Activated CD8-positive, alpha-beta memory T cell treated with anti-CD3 and anti-CD28 coated beads for 1 hour (primary cell): ENCODE measurements at places on chromosomes 5 and 9.

- no peak for DNase-seq
Observed at GRCh38 chr5:45578270-45578669, 117.9 kb downstream of the HCN1 start.

GRCh38 chr5:168023191-168023590 is 268.3 kb upstream of the WWC1 start:
- DNase-seq = no peak

GRCh38 chr9:122379340-122379739 is 8.5 kb downstream of the PTGS1 start:
- DNase-seq = no peak

- DNase-seq = no peak
Observed at GRCh38 chr5:160317434-160317833, 5.1 kb upstream of the CCNJL start.

DNA sequence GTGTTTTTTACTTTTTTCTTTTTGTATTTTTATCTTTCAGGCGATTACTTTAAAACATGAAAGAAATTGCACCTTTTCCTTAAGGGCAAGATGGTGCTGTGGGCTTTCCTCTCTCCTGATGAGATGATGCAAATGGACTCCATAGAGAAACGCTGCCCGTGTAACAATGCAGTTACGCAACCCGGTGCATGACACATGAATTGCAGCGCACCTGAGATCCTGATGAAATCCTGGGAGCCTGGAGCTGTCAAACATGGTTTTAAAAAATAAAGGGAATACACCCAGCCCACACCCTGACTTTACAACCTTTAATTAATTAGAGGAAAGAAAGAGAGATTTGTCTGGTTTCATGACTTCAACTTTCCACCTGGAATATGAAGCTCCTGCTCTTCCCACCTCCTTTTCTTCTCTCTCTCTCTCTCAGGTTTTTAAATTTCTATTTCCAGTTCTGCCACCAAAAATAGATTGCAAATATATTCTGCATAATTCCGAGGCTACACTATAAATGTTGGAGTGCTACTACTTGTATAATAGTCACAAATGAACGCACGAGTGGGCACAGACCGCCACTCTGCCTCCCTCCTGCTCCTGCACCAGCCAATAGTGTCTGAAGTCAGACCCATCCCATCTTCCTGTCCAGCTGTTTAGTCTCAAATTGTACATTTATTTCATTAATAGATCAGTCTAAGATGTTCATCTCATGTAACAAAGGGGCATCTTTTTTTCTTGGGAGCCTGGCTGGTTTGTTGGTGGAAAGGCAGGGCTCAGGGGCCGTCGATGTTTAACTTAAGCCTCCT is 179.1 kb downstream of the AUH start:
- no peak for DNase-seq

DNA sequence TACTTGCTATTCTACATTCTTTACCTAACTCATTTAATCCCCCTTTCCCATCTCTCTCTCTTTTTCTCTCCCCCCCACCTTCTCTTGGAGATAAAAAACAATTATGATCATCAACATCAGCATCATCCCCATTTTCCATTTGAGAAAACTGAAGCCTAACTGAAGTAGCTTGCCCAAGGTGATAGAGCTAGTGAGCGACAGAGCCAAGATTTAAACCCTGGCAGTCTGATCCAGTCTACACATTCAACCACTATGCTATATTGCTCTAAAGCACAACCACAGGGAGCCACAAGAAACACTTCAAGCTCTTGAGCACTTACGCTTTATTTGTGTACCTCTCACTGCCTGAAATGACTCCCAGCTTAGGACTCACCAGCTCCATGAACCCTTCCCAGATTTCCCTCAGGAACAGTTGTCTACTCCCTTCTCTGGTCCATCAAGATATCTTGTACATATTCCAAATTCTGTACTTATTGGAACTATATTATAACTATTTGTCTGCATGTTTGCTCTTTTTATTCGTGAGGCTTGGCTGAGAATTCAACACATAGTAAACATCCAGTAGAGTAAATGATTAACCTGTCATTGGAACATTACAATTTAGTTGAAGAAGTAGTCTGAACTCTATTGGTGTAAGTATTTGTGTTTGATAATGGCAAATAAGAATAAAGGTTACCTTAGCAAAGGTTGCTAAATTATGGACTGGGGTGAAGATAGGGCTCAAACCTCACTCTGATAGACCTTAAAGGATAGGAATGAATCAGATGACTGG is 164.8 kb downstream of the EFNA5 start:
- no peak for DNase-seq
